Pulmonary artery endothelial cell (primary cell): ENCODE measurements at places on chromosomes 4 and X.

GRCh38 chr4:24856586-24856985 is 56.3 kb downstream of the CCDC149 start:
- peak; percentile 60 for DNase-seq

DNA sequence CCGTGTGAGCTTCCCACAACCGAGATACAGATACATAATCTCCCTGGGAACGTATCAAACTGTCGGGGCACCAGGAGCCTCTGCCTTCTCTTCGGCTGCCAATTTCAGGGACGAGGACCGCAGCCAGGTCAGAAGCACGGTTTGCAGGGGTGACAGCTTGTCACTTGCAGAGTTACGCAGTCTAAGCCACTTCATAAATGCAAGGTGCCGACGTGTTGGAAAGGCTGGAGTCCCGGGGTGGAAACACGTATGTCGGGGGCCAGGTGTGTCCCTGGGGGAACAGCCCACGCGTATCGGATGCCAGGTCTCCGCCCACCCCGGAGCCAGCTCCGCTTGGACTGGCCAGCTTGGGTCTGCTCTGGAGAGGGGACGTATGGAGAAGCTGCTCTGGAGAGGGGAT is 76.3 kb upstream of the SHOX start:
- DNase-seq, result no peak

GRCh38 chrX:107699616-107700015 is 71.3 kb downstream of the PRPS1 start:
- DNase-seq, result no peak

- no peak for DNase-seq
These were observed 141.1 kb downstream of the IDS start for GRCh38 chrX:149363965-149364364.

GRCh38 chrX:132855780-132856341 is 102.6 kb downstream of the HS6ST2 start:
- DNase-seq, result no peak

DNA sequence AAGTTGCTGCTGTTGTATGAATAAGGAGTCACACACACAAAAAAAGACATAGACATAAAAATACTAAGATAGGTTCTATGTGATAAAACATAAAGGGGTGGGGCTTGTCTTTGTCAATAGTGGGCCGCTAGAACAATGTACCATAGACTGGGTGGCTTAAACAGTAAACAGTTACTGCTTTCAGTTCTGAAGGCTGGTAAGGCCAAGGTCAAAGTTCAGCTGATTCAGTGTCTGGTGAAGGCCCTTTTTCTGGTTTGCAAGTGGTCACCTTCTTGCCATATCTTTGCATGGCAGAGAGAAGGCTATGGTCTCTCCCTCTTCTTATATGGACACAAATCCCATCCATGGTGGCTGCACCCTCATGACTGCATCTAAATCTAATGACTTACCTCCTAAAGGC is 1980.7 kb downstream of the PCDH7 start:
- no peak for DNase-seq

GRCh38 chr4:87505862-87506261 is 23.3 kb downstream of the SPARCL1 start:
- DNase-seq, result no peak

DNA sequence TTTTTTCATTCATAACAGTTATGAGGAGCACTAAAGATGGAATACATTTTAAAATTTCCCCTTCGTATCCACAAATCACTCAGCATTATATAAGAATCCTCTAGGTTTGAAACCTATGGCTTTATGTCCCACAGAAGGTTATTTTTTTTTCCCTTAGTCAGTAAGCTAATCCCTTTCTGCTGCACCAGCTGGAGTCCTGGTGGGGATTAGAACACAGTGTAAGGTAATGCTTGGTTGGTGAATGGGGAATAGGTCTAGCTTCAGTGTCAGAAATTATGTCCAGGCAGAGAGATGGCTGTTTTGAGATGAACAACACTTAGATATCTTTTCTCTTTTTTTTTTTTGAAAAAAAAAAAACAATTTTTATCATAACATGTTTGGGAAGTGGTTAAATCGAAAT is 116.6 kb downstream of the RASGEF1B start:
- DNase-seq, result no peak

GRCh38 chrX:103554687-103555424 is 30.5 kb upstream of the TCEAL4 start:
- peak; percentile 19 for DNase-seq

DNA sequence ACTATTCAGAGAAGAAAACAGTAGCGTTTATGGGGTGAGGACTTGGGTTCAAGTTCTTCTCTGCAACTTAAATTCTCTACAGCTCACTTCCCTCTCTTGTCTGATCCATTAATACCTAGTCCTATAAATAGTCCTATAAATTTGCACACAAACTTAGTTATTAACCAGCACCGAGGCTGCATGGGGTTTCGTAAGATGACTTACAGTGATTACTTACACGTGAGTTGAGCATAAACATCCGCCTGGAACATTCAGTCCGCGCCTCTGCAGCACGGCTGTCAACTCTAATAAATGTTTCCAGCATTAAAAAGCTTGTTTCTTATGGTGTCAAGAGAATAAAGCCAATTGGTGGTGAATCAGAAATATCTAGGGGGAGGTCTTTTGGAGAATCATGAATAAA is 103.0 kb upstream of the ENPP6 start:
- DNase-seq, result no peak

DNA sequence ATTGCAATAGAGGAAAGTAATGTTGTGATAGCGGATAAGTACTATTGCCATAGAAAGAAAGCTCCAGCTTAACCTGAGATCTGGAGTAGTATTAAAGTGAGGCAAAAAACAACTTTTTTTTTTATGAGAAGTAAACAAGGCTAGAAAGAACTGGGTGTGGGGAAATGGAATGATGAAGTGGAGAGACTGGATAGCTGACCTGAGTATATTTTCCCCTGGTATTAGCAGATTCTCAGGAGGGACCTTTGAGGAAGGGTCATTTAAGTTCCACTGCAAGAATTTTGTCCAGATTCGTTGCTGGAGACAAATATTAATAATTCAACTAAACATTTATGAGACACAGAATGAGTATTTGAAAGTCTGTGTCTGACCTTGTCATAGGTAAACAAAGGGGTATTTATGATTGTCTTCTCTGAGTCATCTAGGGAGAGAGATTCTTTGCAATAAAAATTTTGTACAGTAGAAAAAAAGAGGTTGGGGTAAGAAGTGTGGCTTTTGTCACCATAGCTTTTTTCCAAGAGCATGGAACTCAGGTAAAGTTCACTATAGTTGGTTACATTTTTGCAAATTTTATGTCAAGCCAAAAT is 2095.9 kb downstream of the ARAP2 start:
- DNase-seq, result no peak

DNA sequence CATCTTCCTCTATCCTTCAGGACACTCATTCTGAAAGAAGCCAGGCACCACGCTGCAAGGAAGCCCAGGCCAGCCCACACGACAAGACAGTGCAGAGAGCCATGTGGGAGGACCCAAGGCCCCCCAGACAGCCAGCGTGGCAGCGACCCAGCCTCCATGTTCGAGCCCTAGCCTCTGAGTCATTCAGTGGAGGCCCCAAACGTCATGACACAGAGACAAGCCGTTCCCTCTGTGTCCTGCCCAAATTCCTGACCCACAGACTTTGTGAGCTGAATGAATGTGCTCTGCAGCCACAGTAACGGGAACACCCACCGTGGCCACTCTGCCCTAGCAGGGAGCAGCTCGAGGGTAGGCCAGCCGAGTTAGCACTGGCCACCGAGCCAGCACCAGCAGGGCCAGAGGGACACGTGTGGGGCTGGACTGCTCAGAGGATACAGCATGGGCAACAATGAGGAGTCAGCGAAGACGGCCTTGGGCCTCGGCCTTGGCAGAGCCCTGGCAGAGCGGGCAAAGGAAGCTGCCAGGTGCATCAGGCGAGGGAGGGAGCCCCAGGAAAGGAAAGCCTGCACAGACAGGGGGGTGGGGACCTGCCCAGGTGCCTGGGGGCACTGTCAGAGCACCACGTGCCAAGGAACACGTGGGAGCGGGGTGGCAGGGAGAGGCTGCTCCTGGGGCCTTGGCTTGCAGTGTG is 8.6 kb downstream of the BLOC1S4 start:
- DNase-seq, result no peak

GRCh38 chr4:152264106-152264505 is 271.8 kb downstream of the FBXW7 start:
- no peak for DNase-seq
